NCI-H774 (cell line): ENCODE measurements at places on chromosomes 1 and 21.
A peak's percentile ranks its signal among the peaks of the same experiment; 100 is the strongest.

DNA sequence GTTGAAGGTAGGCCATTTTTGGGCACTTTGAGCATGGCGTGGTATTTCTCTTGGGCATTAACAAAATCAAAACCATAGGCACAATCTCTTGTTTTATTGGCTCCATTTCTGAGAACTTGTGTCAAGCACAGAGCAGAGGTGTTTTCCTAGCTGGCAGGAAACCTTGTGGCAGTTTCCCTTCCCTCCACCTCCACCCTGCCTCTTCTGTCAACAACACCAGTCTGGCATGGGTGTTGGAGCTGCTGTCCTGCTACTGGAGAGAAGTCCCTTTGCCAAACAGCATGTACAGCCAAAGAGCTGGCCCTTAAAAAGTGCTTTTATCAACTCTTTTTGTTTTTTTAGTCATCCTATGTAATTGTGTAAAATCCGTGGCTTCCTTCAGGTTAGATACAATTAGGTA is 16.0 kb downstream of the ATP1A1 start:
- no peak for DNase-seq

DNA sequence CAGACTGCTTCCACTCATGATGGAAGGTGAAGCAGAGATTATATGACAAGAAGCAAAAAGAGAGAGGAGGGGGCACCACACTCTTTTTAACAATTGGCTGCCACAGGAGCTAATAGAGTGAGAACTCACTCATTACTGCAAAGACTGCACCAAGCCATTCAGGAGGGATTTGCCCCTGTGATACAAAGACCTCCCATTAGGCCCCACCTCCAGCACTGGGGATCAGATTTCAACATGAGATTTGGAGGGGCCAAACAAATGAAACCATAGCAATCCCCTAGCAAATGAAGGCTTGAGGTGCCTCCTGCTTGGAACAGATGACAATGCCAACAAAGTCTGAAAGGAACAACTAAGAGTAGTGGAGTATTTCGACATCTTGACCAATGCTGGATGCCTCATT is 122.5 kb upstream of the COA6 start:
- DNase-seq: no peak

GRCh38 chr1:118132000-118132399 is 53.0 kb downstream of the SPAG17 start:
- DNase-seq: no peak

DNA sequence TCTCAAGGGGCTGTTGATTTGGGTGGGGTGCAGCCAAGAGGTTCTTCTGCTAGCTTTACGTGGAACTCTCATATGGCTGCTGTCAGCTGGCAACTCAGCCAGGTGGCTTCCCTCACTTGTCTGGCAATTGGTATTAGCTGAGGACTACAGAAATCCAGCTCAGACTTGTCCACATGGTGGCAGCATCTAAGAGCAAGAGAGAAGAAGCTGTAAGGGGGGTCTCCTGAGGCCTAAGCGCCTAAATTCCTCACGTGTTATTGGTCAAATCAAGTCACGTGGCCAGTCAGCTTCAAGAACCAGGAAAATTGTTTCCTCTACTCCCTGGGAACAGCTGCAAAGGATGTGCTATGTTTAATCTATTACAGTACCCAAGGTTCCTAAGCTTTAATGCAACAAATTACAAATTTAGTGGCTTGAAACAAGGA is 4.2 kb upstream of the DYRK3 start:
- peak; percentile 57 for DNase-seq
